ENCODE measurements at places on chromosomes 11 and 22.

DNA sequence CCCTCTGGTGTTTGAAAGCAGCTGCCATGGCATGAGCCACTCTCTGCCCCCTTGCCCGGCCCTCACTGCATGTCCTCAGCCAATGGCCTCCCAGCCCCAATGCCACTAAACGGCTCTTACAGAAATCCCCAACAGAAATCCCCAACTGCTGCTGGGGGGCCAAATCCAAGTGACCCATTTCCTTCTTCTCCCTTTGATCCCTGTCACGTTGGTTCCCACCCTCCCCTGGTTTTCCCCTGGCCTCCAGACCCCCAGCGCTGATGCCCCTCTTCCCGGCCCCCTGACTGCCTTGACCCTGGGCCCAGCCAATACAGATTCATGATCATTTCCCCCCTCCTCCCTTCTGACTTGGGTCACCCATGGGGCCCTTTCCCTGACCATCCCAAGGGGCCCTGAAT is 30.9 kb downstream of the IGLL1 start:
- DNase-seq = no peak

DNA sequence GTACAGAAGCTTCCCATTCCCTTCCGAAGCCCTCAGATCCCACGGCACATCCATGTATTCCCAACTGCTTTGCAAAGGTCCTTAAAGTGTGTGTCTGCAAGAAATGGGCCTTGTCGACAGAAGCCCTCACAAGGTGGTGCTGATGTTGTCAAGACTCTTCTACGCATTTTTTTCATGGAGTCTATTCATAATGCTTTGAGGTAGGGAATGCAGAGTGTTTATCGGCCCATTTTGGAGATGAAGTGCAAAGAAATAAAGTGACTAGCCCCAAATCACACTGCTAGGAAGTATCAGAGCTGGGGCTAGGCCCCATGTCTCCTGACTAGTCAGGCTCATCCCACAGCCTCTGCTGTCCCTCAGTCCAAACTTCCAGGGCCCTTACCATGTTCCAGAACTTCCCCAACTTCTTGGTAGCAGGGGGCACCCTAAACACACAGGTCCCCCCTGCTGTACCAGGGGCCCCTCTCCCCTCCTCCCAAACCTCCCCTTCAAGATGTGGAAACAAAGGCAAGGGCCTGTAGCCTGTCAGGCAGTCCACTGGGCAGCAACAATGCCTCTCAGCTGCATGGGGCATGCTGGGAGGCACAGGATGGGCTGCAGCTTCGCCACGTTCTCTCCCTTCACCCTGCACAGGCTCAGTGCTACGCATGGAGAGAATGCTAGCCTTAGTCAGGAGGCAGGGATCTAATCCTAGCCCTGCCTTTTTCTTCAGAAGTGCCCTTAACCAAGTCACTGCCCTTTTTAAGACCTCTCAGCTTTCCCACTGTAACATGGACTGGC is 7.8 kb downstream of the IL18BP start:
- DNase-seq = no peak

DNA sequence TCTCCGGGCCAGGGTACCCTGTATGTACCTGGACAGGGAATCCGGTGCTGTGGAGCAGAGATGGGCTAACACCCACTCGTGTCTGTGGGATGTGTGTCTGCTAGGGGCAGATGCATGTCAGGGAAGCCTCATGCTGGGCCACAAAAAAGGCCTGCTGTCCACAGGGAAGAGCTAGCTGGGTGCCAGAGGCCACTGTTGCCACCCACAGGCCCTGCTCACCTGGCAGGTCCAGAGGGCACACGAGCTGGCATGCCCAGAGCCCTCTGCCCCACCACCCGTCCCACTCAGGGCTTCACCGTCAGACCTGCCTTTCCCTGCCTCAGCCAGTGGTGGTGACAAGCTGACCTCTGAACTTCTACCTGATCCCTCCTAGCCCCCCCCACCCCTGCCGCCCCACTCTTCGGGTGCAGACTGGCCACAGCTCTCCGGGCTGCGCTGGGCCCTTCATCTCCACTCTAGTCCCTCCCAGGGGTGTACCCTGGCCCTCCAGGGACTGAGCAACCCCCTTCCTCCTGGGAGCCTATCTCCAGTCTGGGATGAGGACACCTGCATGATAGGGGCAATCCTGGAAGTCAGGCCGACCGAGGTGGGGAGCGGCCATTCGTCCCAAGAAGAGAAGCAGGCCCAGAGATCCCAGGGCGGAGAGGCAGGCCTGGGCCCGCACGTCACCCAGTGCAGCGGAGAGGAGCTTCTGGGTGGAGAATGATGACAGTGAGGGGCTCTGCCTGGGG is 1.4 kb downstream of the SLC25A22 start:
- DNase-seq = no peak

- no peak for DNase-seq
Observed at GRCh38 chr11:7448201-7448600, 37.1 kb upstream of the OLFML1 start.

- DNase-seq = no peak
Observed at GRCh38 chr22:27808451-27809225, 7.1 kb upstream of the MN1 start.

DNA sequence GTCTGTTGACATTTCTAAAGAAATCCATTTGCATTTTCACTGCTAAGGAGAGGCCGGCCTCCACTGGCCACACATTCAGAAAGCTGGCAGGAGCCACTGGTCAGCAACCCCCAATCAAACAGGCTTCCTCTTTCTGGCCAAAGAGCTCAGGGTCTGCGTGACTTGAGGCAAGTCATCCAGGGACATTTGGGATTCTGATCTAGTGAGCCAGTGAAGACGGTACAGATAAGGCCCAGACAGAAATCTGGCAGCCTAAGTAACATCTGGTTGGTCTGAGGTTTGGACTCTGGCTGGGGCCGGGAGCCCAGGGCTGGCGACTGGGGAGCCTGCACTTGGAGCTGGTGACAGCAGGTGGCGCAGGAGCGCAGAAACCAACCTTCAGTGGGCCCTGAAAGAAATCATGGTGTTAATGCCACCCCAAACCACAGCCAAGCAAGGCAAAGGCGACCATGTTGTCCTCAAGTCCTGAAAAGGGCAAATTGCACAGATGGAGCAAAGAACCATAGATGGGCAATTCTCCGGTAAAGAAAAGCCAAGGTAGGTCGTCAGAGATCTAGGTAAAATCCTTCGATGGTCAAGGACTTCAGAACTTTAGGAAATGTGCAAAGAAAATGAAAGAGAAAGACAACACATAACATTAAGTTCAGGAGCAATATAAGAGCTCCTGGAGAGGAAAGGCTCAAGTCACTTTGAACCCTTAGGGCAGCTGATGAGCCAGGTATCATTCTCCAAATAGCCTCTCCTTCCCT is 99.4 kb upstream of the BLID start:
- DNase-seq = no peak

DNA sequence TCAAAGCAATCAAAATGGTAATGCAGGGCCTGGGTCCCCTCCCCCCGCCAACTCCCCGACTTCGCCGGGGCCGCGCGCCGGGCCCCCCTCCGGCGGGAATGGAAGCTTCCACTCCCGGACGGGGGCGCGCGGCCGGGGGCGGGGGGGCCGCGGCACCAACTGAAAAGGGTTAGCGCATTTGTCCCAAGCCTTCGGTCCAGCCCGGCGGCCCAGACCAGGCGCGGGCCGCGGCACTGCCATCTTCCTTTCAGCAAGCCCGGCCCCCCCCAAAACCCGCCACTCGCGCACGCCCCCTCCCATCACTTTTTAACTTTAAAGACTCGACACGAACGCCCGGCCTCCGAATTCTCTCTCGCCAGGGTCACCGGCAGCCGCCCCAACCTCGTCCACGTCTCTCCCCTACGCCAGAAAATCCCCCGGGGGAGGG is 2.8 kb downstream of the PHF21B start:
- DNase-seq = no peak

DNA sequence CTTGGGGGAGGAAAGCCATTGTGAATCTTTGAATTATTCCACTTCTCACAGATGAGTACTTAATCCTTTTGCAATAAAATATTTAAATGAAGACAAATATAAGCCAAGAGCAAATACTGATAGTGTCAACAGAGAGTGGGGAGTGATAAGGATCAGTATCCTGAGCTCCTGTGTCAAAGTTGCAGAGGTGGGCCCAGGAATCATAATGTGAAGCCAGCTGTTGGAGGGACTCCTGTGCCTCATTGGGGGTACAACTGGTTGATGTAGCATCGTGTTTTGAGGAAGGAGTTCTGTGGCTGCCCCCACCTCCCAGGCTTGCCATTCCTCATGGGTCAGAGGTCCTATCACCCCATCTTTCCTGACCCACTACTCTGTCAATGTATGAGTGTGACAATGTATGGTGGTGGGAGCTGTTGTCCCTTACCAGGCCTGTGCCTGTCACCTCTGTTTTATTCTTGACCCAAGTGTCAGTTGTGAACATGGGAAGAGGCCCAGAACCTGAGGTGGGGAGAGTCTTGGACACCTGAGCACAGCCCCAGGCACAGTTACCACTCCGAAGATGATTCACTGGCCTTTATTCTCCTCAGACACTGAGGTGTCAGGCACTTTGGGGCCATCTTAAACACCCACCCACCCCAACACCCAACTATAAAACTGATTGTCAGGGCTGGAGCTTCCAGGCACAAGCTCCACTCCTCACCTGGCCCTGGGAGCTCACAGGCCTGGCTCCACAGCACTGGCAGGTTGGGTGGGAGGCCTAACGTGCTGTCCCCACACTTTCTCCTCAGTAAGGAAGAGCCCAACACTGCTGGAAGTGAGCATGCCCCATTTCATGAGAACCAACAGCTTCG is 38.4 kb downstream of the KCNQ1OT1 start:
- DNase-seq = no peak
